Tibial artery (tissue), 4 donors: ENCODE measurements at places on chromosomes 4 and X.

GRCh38 chrX:68196939-68197791 is 236.1 kb downstream of the OPHN1 start:
- no peak for DNase-seq

- DNase-seq: no peak
These were observed 123.9 kb upstream of the RXFP1 start for GRCh38 chr4:158397781-158398180.

DNA sequence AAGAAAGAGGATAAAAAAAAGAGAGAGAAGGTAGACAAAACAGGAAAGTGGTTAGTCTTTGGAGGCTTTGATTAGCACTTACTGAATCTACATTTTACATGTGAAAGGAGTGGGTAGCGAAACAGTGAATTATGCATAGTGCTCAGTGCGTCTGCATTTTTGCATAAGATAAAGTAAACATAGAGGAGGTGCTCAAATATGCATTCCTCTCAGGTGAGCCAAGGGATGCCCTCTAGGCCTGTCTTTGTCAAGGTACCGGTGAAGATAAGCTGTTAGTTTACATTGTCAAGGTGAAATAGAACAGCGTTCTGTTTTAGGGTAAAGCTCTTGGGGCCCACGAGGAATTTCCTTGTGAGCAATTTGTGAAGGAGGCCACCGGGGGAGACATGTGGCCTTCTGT is 260.6 kb downstream of the TRIML1 start:
- DNase-seq: no peak

DNA sequence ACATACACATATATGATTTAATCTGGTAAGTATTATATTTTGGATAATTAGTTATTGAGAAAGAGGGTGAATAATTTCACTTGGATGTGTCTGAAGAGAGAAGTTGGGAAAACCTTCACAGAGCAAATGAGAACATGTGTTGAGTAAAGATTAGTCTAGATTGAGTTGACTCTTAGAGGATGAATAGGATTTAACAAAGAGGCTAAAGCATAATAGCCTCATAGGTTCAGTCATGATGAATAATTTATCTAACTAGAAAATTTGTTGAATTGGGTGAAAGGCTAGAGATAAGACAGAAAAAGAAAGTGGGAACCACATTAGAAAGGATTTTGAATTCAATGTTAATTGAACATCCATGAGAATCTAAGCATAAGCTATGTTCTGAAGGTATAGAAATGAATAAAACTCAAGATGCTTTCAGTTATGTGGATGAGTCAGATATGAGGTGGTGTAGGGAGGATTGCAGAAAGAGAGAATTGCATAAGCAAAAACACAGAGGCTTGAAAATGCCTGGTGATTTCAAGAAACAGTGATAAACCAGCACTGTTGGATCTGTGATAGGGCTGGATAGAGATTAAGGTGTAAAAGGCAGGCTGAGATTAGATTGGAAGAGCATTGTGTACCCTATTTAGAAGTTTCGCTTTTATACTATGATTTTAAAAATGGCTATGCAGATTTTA is 207.6 kb upstream of the NR3C2 start:
- DNase-seq: no peak

GRCh38 chr4:41545238-41545637 is 7.3 kb downstream of the LIMCH1 start:
- no peak for DNase-seq

DNA sequence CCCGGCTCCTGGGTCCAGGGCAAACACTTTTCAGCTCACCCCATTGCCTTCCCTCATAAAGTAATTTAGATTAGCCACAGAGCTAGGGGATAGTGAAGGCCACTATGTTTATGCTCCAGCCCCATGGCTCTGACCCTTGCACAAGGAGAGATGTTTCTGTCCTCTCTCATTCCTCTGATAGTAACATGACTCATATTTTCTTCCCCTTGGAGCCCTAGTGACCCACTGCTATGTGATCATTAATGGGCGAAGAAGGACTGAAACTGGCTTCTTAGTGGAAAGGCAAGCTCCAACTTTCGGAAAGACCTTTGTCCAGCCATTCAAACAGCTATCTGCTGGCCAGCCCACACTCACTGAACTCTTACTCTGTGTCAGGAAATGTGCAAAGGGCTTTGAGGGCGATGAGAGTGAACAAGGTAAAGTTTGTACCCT is 12.3 kb downstream of the CLDN2 start:
- no peak for DNase-seq

- no peak for DNase-seq
These were observed 19.8 kb downstream of the GAB1 start for GRCh38 chr4:143356493-143356892.

GRCh38 chr4:6856391-6856790 is 53.2 kb upstream of the TBC1D14 start:
- no peak for DNase-seq

DNA sequence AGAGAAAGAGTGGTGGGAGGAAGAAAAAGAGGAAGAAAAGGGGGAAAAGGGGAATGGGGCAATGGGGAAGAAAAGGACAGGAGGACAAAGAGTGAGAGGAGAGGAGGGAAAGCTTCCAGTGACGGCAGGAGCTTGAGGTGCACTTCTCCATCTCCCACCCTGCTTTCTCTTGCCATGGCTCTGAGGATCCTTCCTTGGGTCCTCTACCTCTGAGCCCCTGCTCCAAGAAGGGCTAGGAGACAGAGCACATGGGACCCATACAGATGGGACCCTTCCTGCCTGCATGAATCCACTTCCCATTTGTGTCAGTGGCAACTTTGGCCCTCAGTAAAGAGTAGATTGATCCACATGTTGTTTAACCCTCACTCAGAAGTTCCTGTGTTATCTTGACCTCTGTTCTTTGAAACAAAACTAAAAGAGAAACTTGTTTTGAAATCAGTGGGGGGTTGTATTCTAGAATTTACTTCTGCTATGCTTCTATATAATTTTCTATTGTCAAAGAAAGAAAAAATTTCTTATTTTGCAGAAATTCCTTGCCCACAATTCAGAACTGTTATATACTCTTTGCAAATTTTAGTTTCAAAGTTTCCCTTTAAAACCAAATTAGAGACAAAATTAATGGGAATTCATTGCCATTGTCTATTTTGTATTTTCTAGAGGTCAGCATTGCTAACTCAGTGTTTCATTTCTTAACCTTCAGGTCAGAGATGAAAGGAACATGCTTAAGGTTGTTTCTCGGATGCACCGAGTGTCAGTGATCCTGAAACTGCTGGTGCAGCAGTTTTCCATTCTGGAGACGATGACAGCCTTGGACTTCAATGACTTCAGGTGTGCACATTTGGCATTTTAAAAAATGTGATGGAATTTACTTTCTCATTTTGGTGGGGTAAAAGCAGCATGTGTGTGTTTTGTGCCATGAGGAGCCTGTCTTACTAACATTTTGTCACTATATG is 5.0 kb downstream of the TDO2 start:
- no peak for DNase-seq

DNA sequence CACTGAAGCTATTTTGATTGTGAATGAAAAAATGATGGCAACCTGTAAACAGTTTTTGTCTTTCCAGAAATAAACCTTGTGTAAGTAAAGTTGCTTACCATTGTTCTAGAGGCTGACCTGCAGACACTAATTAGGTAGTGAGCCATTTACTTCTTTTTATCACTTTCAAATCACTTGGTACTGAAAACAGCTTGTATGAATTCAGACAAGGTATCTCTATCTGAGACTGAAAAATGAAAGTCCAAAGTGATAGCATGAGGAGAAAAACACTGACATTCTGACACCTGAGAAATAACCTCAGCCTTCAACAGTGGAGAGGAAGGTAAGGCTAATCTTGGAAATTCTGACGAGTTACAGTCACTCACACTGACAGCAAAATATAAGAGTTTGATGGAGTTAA is 238.8 kb downstream of the GPC3 start:
- DNase-seq: no peak

DNA sequence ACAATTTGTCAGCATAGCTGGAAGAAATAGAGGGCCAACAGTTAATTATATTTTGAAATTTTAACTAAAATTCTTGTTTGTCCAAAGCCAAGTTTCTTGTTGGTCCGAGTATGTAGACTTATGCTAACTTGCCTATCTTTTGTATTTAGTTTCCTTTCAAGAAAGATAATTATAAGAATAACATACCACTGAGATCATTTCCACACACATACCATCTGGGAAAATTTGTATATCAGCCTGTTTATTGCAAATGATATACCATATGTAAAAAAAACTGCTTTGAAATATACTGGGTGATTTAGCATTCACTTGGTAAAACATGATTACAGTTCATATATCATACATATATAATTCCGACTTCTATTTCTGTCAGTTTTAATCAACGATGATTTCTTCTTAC is 84.7 kb upstream of the ANKRD50 start:
- no peak for DNase-seq

GRCh38 chr4:151227731-151228130 is 49.2 kb upstream of the PRSS48 start:
- DNase-seq: peak; percentile 89

GRCh38 chrX:119094819-119095218 is 22.0 kb downstream of the CT47C1 start:
- no peak for DNase-seq

DNA sequence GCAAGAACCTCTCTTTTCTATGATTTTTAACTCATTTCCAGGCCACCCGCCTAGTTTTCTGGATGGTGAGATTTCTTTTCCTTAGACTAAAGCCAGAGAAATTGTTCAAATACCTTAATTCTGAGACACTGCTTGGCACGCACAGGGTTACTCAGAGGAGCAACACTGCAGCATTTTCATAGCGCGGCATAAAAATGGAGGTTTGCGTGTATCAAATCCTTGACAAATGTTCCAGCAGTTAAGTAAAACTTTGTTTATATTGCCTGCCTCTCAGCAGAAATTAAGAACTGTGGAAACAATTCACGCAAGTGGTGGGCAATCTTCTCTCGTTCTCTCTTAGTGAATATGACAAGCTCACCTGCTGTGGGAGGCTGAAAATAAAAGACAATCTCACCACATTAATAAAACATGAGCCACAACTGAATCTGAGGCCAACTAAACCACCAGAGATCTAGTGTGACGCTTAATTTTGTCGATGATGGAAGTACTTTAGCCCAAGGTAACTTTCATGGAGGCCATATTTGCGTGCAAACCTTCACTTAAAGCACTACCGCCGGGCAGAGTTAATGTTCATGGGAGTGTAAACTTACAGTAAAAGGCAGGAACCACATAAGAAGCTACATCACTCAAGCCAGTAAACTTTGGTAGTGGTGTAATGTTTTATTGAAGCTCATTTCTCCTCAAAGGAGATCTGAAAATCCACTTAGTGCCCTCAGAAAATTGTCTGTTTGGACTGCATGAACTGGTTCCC is 894.8 kb upstream of the EPHA5 start:
- DNase-seq: no peak

GRCh38 chrX:2697741-2698299 is 6.7 kb downstream of the CD99 start:
- no peak for DNase-seq

- DNase-seq: no peak
These were observed 246.6 kb downstream of the OPHN1 start for GRCh38 chrX:68186552-68187262.

DNA sequence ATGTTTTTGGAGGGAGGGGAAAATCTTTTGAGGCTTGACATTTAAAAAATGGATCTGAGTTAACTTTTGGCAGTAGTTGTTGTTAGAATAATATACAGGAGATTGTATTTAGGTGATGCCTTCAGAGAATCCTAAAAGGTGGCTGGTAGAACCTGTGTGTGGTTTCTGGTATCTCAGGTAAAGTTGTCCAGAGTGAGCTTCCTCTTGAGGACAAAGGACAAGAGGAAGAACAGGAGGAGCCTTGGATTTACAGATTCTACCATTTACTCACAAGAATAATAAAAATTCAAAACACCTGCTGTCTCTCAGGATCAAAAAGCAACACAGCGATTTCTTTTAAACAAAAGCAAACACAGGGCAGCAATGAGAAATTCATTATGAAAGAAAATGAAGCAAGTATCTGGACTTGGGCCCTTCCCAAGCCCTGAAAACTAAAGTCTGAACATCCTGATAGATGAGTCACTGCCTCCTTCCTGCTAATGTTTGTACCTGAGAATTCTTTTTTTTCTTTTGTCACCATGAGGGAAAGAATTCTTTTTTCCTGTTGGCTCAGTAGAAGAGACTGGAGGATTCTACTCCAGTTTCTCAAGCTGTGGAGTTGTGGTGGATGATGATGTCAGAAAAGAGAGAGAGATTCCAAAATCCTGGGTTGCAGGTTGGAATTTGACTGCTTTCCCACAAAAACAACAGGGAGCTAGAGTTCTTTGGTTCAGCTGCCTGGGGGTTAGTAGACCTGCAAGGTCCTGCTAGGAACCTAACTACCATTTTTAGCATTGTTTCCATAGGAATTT is 31.5 kb upstream of the RAPGEF2 start:
- no peak for DNase-seq

GRCh38 chrX:120456973-120457372 is 12.1 kb downstream of the LAMP2 start:
- no peak for DNase-seq

- DNase-seq: no peak
These were observed 179.9 kb downstream of the KCNIP4 start for GRCh38 chr4:21768349-21769310.

DNA sequence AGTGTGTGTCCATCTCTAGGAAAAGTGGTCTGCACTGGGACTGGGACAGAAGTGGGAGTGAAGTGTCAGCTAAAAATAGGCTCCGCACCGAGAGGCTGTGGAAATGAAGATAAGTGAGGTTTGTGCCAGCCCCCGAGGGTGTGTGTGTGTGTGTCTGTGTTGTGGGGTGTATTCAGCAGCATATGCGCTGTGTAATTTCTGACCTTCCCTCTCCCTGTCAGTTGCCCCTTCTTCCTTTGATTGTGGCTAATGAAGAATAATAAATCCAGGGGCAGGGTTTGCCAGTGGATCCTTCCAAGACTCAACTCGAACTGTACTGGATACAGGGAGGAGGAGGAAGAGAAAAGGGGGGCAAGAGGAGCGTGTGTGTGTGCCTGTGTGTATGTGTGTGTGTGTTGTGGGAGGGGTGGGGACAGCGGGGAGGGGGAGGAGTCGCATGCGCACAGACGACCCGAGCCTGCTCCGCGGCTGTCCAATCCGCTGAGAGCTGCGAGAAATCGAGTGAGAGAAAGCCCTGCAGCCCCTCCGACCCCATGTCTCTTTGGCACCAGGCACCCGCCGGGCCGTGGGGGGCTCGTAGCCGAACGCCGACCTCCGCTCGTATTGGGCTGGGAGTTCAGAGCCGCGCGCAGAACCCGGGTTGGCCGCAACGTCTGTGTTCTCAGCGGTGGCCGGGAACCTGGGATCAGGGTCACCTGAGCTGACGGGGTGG is 916 bp upstream of the POU4F2 start:
- no peak for DNase-seq

- no peak for DNase-seq
These were observed 60.5 kb upstream of the TSPAN7 start for GRCh38 chrX:38500866-38501265.

DNA sequence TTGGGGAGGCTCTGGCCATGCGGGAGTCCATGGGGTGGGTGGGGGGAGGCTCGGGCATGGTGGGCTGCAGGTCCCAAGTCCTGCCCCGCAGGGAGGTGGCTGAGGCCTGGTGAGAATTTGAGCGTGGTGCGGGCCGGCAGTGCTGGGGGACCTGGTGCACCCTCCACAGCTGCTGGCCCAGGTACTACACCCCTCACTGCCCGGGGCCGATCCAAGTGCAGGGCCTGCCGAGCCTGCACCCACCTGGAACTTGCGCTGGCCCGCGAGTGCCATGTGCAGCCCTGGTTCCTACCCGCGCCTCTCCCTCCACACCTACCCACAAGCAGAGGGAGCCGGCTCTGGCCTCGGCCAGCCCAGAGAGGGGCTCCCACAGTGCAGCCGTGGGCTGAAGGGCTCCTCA is 5.7 kb upstream of the SPANXN2 start:
- DNase-seq: no peak

- DNase-seq: no peak
These were observed 149.3 kb downstream of the PALLD start for GRCh38 chr4:168646001-168646768.
